ENCODE measurements at places on chromosomes 6 and 20. TPM values are rescaled to one million over a fixed set of nuclear protein-coding genes. Genes with fewer than 3 reads are reported as not detected.

- DNase-seq = no peak
Measured at GRCh38 chr20:62887860-62888239, 26.2 kb upstream of the TCFL5 start.

The HEY2 gene
- total RNA-seq = 6.1 TPM

The STMN3 gene
- 18.3 TPM for total RNA-seq

The ZC3H12D gene
- total RNA-seq = 0.27 TPM

DNA sequence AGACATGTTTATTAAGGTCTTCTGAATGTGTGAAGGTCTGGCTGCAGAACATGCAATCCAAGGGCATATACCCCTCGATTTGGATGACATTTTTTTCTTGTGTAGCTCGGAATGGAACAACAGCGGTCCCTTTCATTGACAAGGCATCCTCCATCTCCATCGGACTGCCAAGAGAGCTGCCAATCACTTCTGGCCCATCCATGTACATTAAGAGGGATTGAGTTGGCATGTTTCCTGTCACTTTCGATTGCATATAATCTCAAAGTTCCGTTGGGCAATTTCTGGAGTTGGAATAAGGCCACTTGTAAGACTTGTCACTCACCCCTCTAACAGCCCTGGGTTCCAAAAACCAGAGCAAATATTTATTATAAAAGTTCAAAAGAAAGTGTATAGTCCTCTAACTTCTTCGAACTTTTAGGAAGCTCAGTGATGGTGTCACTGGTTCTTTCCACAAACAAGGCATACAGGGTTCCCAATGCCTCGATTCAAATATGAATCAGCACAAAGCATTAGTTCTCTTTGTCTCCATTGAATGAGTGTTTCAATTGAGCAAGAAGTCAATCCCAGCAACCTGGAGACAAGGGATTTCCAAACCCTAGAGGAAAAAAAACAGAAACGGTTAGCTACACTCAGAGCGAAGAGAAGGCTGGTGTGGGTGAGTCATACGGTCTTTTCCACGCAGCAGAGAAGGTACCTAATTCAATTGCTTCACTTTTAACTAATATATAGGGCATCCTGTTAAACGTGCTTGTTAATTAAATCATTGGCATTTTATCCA, 10.9 kb downstream of the ZNF217 start:
- DNase-seq = no peak

DNA sequence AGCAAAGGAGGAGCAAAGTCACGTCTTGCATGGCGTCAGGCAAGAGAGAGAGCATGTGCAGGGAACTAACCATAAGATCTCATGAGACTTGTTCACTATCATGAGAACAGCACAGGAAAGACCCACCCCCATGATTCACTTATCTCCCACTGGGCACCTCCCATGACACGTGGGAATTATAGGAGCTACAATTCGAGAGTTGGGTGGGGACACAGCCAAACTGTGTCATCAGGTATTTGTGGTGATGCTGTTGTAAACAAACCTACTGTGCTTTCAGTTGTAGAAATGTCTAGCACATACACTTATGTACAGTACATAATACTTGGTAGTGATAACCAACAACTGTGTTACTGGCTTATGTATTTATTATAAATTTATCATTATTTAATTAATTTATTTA, 128.3 kb downstream of the UTRN start:
- no peak for DNase-seq

The LGSN gene
- total RNA-seq = not detected

DNA sequence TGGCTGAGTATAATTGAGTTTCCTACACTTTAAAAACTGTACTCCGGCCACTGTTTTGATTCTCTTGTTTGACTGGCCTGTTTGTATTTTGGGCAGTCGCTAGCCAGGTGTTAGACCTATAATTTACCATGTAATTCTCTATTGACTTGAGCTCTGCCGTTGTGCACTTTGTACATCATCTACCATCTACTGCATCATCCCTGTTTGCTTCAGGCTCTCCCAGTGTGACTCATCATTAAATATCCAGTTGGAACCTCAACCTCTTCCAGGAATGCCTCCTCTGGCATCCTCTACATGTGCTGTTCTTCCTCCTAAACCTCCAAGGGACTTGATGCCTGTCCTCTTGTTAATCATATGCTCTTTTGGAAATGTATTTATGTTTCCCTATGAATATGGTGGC, 72.3 kb downstream of the FARS2 start:
- DNase-seq = no peak
